ENCODE measurements at places on chromosomes 11 and 22.

DNA sequence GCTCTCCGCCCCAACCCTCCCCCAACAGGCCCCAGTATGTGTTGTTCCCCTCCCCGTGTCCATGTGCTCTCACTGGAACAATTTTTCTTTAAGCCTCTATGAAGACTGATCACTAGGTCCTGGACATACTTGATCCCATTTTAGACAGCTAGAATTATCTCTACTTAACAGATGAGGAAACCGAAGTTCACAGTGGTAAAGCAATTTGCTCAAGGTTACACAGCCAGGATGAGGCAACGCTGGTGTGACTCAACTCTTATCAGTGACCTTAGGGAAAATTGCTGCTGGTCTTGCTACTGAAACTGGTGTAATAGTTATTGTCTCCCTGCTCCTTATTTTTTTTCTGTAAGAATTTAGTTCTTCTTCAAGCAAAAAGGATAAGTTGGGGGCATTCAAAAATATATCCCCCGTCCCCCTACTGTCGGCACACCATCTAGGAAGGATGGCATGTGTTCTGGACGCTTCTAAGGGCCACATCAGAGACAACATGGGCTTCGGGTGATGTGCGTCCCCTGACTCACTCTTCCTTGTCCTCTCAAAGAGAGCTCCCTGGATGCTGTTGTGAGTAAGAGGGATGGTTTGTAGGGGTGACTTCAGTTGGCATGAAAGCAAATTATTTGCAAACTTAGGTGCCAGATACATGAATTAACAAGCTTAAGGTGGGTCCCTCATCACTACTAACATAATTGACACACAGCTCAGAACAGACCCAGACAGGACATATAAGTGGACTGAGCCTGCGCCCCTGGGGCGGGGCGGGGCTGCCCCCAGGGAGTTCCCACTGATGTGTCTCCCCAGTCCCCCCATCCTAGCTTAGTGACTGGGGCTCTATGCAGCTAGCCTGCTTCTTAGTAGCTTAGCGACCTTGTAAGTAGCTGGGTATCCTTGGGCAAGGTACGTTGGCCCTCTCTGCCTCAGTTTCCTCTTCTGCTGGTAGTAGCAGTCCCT is 23.6 kb upstream of the ALX4 start:
- DNase-seq = no peak

GRCh38 chr11:126127898-126128297 is 65.2 kb upstream of the CDON start:
- no peak for DNase-seq

- peak; percentile 5 for DNase-seq
Measured at GRCh38 chr11:28269586-28269985, 161.4 kb downstream of the METTL15 start.

DNA sequence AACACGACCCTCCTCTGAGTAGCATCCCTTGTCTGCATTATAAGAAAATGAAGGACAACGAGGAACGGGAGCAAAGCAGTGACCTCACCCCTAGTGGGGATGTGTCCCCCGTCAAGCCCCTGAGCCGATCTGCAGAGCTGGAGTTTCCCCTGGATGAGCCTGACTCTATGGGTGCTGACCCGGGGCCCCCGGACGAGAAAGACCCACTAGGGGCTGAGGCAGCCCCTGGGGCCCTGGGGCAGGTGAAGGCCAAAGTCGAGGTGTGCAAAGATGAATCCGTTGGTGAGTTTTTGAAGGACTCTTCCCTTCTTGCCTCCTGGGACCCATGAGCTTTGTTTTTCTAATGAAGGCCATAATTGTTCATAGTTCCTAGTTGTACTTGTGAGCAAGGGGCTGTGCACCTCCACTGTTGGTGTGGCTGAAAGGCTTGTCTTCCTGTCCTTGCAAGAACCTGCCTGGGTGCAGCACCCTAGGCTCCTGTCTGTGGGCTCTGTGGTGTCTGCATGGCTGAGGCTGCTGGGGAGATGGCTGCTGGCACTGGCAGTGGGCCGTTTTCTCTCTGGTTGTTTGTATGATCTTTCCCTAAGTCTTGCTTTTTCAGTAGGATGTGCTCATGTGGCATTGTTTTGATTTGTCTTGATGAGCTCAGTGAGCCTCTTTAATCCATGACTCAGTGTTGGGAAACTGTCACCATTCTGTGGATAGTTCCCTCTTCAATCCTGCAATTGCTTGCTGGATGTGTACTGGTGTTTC is 10.1 kb downstream of the DGCR8 start:
- DNase-seq = no peak

DNA sequence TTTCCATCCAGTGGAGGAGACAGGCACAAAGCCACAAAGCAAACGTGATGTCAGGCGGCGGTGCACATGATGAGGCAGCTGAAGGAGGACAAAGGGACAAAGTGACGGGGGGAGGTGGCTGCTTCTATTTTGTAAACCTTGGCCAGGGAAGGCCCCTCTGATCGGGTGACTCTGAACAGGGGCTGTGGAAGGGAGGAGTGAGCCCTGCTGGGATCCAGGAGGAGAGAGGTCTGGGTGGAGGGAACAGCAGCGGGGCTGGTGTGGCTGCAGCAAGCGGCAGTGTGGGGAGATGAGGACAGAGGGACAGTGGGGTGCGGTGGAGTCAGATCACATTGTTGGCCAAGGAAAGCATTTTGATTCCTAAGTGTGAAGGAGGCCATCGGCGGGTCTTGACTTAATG is 36.7 kb downstream of the SHISAL1 start:
- no peak for DNase-seq

- DNase-seq = no peak
Measured at GRCh38 chr11:35210876-35211546, 72.0 kb downstream of the CD44 start.

DNA sequence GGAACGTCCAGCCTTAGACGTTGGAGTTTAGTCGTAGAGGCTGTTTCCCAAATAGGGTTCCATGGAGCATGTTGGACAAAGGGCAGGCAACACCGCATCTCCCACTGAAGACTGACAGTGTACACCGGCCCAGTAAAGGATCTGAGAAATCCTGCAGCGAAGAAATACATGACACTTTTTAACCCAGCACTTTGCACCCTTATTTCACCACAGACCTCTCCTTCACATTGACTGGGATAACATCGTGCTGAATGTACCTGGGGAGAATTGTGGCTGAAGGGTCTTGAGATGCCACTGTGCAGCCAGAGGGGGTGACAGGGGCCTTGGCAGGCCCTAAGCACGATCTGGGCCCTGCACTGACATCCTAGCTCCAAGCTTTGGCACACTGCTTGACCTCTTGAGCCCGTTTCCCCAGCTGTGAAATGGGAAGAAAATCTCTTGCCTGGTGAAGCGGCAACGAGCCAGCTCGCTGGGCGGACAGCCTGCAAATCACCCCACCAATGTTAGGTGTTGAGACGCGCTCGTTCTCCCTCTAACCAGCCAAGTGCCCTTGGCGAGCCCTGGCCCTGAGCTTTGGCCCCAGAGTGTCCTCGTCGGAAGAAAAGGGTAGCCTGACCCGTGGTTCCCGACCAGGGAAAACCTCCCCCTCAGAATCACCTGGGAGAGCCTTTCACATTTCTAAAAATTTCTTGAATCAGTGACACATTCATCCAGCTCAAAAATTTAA is 13.4 kb downstream of the CD5 start:
- no peak for DNase-seq

GRCh38 chr22:24688256-24688655 is 85.3 kb downstream of the GGT1 start:
- DNase-seq = no peak

DNA sequence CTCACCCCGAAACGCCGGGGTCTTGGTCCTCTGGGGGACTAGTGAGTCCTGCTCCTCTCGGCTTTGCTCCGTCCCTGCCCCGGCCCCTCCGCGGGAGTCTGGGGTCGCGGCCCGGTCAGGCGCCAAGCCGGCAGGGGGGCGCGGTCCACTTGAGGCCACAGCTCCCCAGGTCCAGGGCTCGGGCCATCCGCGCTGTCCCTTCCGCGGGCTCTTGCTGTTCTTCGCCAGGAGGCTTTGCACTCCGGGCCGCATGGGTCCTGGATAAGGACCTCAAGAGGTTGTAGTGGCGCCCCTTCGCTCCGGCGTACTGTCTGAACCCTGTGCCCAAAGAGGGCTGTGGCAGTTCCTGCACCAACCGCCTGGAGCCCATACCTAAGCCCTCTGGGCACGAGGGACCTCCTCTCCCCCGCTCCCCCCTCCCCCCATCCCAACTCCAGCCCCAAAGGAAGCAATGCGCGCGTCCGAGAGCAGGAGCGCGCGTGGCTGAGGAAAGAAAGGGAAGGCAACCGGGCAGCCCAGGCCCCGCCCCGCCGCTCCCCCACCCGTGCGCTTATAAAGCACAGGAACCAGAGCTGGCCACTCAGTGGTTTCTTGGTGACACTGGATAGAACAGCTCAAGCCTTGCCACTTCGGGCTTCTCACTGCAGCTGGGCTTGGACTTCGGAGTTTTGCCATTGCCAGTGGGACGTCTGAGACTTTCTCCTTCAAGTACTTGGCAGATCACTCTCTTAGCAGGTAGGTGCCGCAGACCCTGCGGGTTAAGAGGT is at the start of gene ADM:
Gene ADM (plus strand): TSS at position 579 of the 767 bp plus-strand sequence. CDS start 628 bp downstream, outside the sequence.
- DNase-seq = peak; percentile 93

DNA sequence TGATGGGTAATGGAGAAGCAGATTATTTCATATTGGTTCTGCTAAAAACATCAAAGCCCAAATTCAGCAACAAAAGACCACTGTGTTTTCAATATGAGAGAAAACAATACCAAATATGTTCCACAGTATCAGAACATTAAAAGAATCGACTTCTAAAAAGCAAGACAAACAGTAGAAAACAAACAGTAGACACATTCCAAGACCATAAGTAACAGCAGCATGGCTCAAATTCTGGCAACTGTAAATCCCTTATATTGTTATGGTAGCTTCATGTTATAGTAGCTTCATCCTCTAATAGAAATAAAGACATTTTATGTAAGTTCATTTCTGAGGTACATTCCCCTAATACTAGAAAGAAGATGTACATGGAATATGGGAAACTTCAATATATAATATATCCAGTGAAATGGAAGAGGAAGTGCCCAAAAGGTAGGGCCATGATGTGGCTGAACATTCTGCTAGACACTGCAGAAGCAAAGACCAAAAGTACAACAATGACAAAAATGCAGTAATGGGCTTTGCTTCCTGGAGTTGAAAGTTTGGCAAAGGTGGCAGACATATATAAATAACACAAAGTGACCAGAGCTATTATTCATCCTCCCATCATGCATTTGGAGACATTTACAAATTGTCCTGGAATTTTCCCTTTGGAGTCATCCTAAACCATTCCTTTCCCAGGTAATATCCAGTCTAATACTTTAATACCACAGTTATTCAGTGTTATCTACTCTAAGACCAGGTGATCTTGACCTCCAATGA is 299.9 kb downstream of the DCDC1 start:
- DNase-seq = no peak

GRCh38 chr22:45631140-45631840 is 40.3 kb upstream of the ATXN10 start:
- no peak for DNase-seq

DNA sequence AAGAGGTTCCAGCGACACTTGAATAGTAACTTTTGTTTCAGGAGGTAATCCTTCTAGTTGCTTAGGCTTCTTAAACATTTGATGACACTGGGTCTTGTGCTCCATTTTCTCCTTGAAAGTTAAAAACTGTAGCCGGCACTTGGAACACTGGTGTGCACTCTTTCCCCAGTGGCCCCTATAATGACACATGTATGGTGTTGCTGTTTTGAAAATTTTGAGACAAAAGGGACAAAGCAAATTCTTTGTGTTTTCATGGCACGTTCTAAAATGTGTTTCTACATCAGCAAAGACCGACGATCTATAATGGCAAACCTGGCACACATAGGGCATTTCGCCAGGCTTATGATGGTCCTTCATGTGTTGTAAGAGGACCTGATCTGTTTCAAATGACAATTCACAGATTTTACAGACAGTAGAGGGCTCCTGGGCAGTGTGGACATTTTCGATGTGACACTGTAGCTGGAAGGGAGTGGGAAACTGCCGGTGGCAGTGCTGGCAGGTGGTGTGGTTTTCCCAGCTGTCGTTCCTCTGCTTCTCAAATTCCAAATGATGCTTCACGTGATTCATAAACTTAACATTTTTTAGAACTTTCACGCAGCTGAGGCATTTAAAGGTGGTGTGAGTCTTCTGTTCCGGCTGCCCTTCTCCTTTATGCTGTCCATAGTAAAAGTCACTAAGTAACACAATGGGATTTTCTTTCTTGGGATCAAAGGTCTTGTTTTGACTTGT is 20.5 kb downstream of the ZNF280B start:
- no peak for DNase-seq

- DNase-seq = no peak
Measured at GRCh38 chr11:9075556-9075955, 15.8 kb downstream of the SCUBE2 start.

GRCh38 chr22:24752088-24752623 is 22.4 kb downstream of the PIWIL3 start:
- no peak for DNase-seq

GRCh38 chr11:126135235-126136176 is 72.8 kb upstream of the CDON start:
- DNase-seq = no peak

DNA sequence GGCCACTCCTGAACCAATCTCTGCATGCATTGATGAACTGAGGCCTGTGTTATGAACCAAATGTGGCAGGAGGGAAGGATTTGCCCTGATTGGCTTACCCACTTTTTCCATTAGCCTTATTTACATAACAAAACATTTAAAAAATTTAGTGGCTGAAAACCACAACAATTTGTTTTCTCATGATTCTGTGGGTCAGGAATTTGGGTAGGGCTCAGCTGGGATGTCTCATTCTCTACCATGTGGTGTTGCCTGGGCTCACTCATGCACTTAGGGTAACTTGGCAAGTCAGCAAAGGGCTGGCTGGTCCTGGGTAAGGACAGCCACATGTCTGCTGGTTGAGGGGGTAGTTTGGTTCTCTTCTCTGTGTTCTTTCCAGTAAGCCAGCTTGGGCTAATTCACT is 35.1 kb upstream of the CYP2R1 start:
- DNase-seq = no peak

- peak; percentile 25 for DNase-seq
Measured at GRCh38 chr22:35524966-35525686, 15.5 kb upstream of the RASD2 start.

- no peak for DNase-seq
Measured at GRCh38 chr11:134818516-134818915, 406.5 kb upstream of the B3GAT1 start.

- DNase-seq = no peak
Measured at GRCh38 chr11:57762235-57762861, 746 bp downstream of the CTNND1 start.

- no peak for DNase-seq
Measured at GRCh38 chr11:123055191-123055901, 6.6 kb downstream of the HSPA8 start.

DNA sequence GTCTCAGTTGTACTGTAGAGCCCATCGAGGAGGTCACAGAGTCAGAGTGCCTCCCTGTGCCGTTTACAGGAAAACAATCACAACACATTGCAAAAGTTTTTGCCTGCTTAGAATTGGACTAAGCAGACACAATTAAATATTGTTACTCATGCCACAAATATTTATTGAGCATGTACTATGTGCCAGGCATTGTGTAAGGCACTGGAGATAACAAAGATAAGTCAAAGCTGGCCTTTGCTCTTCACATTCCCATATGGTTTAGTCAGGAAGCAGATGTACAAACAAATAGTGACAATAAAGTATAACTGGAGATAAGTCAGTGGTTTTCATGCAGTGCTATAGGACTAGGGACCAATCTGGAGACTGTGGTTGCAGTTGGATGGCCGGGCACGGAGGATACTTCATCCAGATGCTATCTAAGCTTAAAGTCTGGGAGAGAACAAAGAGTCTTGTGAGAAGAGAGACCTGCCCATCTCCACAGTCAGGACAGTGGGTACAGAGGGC is 550.7 kb downstream of the INSC start:
- DNase-seq = no peak

Measured in AG09319 (cell line).